Progenitor cell of endocrine pancreas (in vitro differentiated cells): ENCODE measurements at places on chromosomes 5 and 9.

DNA sequence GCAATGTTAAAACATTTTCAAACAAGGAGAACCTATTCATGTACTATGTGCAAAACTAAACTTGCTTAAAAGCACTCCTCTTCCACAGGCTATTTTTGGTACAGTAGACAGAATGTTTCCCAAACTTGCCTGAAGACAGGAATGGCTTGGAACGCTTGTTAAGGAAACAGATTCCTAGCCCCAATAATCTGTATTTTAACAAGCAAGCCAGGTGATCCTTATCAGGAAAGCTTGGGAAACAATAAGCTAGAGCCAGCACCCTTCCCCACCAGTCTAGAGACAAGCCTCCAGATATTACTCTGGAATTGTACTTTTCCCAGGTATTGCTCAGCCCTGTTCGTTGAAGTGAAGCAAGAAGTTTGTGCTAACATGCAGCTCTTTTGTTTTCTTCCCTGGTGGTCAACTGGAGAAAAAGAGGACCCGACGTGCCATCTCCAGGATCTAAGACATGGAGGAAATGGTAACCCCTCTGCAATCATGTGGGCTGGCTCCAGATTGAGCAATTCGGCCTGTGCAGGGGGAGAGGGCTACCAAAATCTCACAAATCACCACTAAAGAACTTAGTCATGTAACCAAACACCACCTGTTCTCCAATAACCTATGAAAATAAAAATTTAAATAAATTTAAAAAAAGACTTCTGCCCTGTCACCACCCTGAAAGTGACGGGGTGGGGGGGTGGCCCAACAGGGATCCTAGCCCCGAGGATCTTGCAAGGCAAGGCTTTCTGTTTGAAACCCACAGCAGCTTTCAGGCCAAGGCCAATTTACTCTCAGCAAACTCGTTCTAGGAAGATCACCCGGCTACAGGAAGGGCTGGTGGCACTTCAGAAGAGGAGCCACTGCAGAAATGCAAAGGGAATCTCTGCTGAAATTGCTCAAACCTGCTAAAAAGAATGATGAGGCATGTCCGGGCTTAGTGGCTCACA is 48.6 kb downstream of the SHB start:
- DNase-seq, result no peak
- no peaks in the 10 kb centered on the region for H3K36me3 ChIP-seq
- H3K27me3 ChIP-seq, result no peaks in the 10 kb centered on the region
- no peak overlapping the region for H3K4me3 ChIP-seq
- H3K4me1 ChIP-seq, result peaks cover 64% of the 10 kb centered on the region

DNA sequence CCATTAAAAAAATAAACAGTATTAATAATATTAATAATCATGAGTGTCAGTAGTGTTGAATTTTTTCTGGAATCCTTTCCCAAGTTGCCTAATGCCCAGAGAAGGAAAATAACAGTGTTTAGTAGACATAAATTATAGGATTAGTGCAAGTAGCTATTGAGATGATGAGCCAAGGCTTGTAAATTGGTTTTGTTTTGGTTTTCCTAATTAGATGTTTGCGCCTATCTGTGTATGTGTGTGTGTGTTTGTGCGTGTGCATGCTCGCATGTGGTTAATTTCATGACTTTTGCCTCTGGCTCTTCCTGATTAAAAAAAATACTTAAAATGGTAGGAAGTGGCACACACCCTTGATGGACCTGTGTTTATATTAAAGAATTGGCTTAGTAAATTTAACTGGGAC is 55.4 kb downstream of the FXN start:
- no peak for DNase-seq
- no peak overlapping the region for H3K4me3 ChIP-seq
- H3K4me1 ChIP-seq, result peaks cover 27% of the 10 kb centered on the region
- no peaks in the 10 kb centered on the region for H3K27me3 ChIP-seq

- H3K36me3 ChIP-seq, result peaks cover 2% of the 10 kb centered on the region
- no peak overlapping the region for H3K27ac ChIP-seq
- no peak overlapping the region for H3K4me3 ChIP-seq
- DNase-seq, result no peak
- H3K4me1 ChIP-seq, result no peaks in the 10 kb centered on the region
These were observed 71.7 kb upstream of the TNC start for GRCh38 chr9:115189686-115190085.

- no peak for DNase-seq
- no peak overlapping the region for H3K27ac ChIP-seq
- H3K36me3 ChIP-seq, result no peaks in the 10 kb centered on the region
- no peaks in the 10 kb centered on the region for H3K27me3 ChIP-seq
- no peaks in the 10 kb centered on the region for H3K4me1 ChIP-seq
- no peak overlapping the region for H3K4me3 ChIP-seq
These were observed 775.8 kb downstream of the EFNA5 start for GRCh38 chr5:106894964-106895363.

- H3K27me3 ChIP-seq, result no peaks in the 10 kb centered on the region
- peaks cover 9% of the 10 kb centered on the region for H3K36me3 ChIP-seq
- H3K4me1 ChIP-seq, result no peaks in the 10 kb centered on the region
- H3K27ac ChIP-seq, result no peak overlapping the region
- no peak for DNase-seq
These were observed 7.3 kb downstream of the SRFBP1 start for GRCh38 chr5:121968910-121969607.

DNA sequence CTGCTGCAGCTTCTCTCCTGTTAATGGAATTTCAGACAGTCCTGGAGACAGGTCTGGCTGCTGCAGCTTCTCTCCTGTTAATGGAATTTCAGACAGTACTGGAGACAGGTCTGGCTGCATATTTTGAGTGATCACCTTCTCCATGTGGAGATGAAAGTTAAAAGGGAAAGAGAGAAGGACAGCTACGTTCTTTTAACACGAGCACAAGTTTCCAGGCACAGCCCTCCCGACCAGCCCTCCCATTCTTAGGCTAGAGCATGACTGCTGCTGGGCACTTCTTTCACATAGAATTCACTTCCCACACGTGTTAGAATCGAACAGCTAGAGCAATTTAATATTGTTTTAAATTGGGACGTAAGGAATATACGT is 133.3 kb upstream of the DMRT1 start:
- H3K36me3 ChIP-seq, result peaks cover 24% of the 10 kb centered on the region
- H3K27ac ChIP-seq, result peak overlapping the region; percentile 95
- H3K27me3 ChIP-seq, result no peaks in the 10 kb centered on the region

DNA sequence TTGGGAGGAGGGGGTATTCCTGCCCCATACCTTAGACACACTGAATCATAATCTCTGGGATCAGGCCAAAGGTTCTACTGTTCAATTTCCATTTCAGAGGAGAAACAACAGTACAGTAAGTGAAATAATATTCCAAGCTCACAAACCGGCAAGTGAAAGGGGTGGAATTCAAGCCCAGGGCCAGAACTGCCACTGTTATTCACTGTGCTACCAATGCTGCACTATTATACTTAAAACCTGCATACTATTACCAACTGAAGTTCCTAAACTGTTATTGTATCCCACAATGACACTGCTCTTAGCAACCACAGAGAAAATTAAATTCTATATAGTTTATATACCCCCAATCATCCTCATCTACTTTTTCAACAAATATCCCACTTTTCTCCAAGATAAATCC is 24.6 kb downstream of the SSBP2 start:
- peaks cover 6% of the 10 kb centered on the region for H3K27me3 ChIP-seq
- no peak overlapping the region for H3K4me3 ChIP-seq
- H3K4me1 ChIP-seq, result peaks cover 17% of the 10 kb centered on the region

DNA sequence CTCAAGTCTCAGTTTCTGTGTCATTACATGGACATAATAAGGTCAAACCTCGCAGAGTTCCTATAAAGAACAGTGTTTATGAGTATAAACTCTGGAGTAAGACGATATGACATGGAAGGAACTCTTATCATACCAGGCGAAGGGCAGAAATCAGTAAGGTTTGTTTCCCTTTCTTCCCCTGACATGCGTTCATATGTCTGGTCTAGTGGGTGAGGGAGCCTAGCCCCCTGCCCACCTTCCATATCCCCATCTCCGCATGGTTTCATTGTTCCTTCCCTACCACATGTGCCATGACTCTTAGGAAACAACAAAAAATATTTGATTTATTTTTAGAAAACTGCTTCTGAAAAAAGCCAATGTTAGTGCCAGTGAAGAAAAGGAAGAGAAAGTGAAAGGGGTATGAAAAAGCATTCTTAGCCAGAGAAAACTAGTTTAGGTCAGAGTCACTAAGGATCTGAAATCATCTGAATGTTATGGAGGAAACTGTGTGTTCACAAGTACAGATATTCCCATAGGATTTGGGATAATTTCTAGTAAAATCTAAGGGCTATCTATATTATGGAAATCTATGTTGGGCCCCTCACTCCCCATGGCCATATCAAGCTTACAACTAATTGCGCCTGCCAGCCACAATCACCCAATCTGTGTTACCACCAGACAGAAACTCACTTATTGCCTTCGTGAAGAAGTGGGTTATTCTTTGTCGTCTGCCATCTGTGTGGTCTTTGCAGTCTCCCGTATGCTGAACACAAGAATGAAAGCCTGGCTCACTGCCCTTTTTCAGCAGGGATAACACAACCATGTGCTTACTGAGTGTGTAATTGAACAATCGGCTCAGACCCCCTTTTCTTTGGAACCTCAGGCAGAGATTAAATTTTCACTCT is 19.9 kb upstream of the HMHB1 start:
- H3K36me3 ChIP-seq, result no peaks in the 10 kb centered on the region
- no peak overlapping the region for H3K4me3 ChIP-seq
- H3K27ac ChIP-seq, result no peak overlapping the region

GRCh38 chr9:132350861-132351315 is 3.9 kb downstream of the SETX start:
- no peak overlapping the region for H3K27ac ChIP-seq
- peaks cover 19% of the 10 kb centered on the region for H3K4me1 ChIP-seq
- no peak for DNase-seq
- H3K27me3 ChIP-seq, result no peaks in the 10 kb centered on the region

- H3K4me1 ChIP-seq, result no peaks in the 10 kb centered on the region
- no peak overlapping the region for H3K27ac ChIP-seq
- no peak for DNase-seq
These were observed 23.1 kb downstream of the NDUFS6 start for GRCh38 chr5:1824109-1824821.

GRCh38 chr9:120592210-120592609 is 12.2 kb upstream of the CDK5RAP2 start:
- H3K27me3 ChIP-seq, result no peaks in the 10 kb centered on the region
- H3K4me3 ChIP-seq, result no peak overlapping the region
- H3K36me3 ChIP-seq, result peaks cover 1% of the 10 kb centered on the region
- no peak overlapping the region for H3K27ac ChIP-seq
- no peak for DNase-seq

GRCh38 chr9:92179286-92180001 is 64.2 kb upstream of the SPTLC1 start:
- DNase-seq, result no peak
- no peak overlapping the region for H3K27ac ChIP-seq
- H3K27me3 ChIP-seq, result peaks cover 2% of the 10 kb centered on the region
- no peak overlapping the region for H3K4me3 ChIP-seq

- H3K4me3 ChIP-seq, result no peak overlapping the region
- H3K27ac ChIP-seq, result no peak overlapping the region
- H3K27me3 ChIP-seq, result no peaks in the 10 kb centered on the region
- no peak for DNase-seq
- H3K36me3 ChIP-seq, result no peaks in the 10 kb centered on the region
- no peaks in the 10 kb centered on the region for H3K4me1 ChIP-seq
These were observed 136.0 kb upstream of the NREP start for GRCh38 chr5:111892949-111893348.

DNA sequence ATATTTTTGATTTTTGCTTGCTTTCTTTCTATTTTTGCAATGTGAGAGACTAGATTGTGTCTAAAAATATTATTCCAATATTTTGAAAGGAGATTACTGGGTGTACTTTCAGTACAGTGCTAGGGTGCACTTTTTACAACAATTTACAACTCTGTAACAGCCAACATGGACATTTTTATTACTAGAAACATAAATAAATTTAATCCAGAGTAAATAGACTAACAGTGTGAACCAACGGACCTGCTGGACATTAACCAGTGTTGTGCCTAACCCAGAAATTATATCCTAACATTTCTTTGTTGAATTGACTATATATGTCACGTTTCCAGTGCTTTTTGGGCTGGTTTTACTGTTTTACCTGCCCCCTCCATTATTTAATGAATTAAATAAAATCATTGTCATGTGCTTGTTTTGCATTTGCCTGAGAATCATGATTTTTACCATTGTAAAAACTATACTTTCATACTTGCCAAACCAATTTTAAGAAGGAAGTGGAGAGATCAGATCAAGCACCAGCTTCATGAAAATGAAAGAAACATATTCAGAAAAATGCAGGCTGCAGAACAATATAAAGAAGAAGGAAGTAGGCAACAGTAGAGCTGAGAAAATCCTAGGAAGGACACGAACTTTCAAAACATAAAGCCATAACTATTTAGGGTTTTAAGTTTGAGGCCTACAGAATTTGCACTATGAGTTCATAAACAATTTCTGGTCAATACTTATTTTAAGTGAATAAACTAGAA is 400.8 kb upstream of the PIK3R1 start:
- DNase-seq, result no peak
- H3K27ac ChIP-seq, result no peak overlapping the region
- no peak overlapping the region for H3K4me3 ChIP-seq

GRCh38 chr9:9790216-9790872 is 822.5 kb downstream of the PTPRD start:
- no peak overlapping the region for H3K27ac ChIP-seq
- H3K36me3 ChIP-seq, result no peaks in the 10 kb centered on the region
- no peaks in the 10 kb centered on the region for H3K4me1 ChIP-seq
- no peak overlapping the region for H3K4me3 ChIP-seq

- peaks cover 6% of the 10 kb centered on the region for H3K4me1 ChIP-seq
- no peak overlapping the region for H3K27ac ChIP-seq
- H3K27me3 ChIP-seq, result no peaks in the 10 kb centered on the region
These were observed 40.0 kb upstream of the ABL1 start for GRCh38 chr9:130794923-130795495.

GRCh38 chr5:8726383-8727036 is 819.4 kb downstream of the SEMA5A start:
- no peaks in the 10 kb centered on the region for H3K36me3 ChIP-seq
- no peaks in the 10 kb centered on the region for H3K27me3 ChIP-seq
- no peak overlapping the region for H3K27ac ChIP-seq
- no peak for DNase-seq
- H3K4me1 ChIP-seq, result peaks cover 3% of the 10 kb centered on the region
- H3K4me3 ChIP-seq, result no peak overlapping the region

GRCh38 chr5:137837491-137838394 is 29.9 kb upstream of the MYOT start:
- H3K4me1 ChIP-seq, result peaks cover 15% of the 10 kb centered on the region
- no peak overlapping the region for H3K27ac ChIP-seq
- no peak for DNase-seq
- no peaks in the 10 kb centered on the region for H3K27me3 ChIP-seq

GRCh38 chr9:87542141-87542540 is 44.5 kb downstream of the DAPK1 start:
- H3K27ac ChIP-seq, result no peak overlapping the region
- H3K36me3 ChIP-seq, result peaks cover 19% of the 10 kb centered on the region
- no peak overlapping the region for H3K4me3 ChIP-seq

- no peak for DNase-seq
- H3K27ac ChIP-seq, result no peak overlapping the region
- peaks cover 18% of the 10 kb centered on the region for H3K4me1 ChIP-seq
- no peaks in the 10 kb centered on the region for H3K36me3 ChIP-seq
- H3K27me3 ChIP-seq, result peaks cover 15% of the 10 kb centered on the region
- no peak overlapping the region for H3K4me3 ChIP-seq
These were observed 20.0 kb upstream of the SHISAL2B start for GRCh38 chr5:64670277-64670676.

- H3K27ac ChIP-seq, result no peak overlapping the region
- peaks cover 2% of the 10 kb centered on the region for H3K4me1 ChIP-seq
These were observed 12.8 kb upstream of the MAN2A1 start for GRCh38 chr5:109676920-109677319.

- no peak overlapping the region for H3K27ac ChIP-seq
- no peak for DNase-seq
- H3K27me3 ChIP-seq, result peaks cover 60% of the 10 kb centered on the region
- no peak overlapping the region for H3K4me3 ChIP-seq
These were observed 33.4 kb upstream of the UNC5A start for GRCh38 chr5:176776916-176777315.
